ENCODE measurements at places on chromosomes 2 and 18. TPM values are rescaled to one million over a fixed set of nuclear protein-coding genes. Genes with fewer than 3 reads are reported as not detected.
A peak's percentile ranks its signal among the peaks of the same experiment; 100 is the strongest.

The CPLX4 gene
- polyA plus RNA-seq, result 0.26 TPM

The POTEI gene
- 11.3 TPM for polyA plus RNA-seq

The LYG1 gene
- polyA plus RNA-seq, result 2.9 TPM

The GBX2 gene
- 0.90 TPM for polyA plus RNA-seq

The LBX2 gene
- 0.33 TPM for polyA plus RNA-seq

DNA sequence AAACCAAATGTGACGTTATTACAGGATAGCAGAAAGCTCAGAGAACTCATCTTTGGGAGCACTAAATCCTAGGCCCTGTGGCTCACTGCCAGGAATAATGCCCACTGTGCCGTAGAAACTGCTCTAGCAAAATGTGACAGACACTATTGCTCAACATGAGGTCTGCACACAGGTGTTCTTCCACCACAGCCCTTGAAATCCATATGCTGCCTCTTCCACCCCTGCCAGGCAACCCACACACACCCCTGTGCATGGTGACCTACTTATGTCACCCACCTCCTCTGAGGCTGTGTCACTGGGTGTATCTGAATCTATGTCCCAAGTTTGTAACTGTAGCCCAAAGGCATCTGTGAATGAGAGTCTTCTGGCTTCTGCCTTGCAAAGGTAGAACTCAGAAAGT is 66.1 kb upstream of the MBOAT2 start:
- no peak for DNase-seq

GRCh38 chr2:38128653-38129052 is 52.7 kb upstream of the CYP1B1 start:
- no peak for DNase-seq

DNA sequence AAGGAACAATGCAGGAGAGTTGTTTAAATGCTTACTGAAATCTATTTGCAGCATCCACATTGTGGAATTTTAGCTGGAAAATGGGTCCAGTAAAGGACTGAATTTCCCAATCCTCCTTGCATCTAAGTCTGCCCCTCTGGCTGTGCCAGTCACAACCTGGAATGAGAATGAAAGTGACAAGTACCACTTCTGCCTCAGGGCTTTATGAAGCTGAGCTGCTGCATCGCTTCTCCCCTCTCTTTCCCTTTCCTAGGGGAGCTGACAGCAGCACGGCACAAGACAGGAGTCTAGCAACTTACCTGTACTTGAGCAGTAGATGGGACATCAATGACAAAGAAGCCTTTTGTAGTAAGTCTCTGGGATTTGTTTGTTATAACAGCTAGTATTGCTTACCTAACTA is 27.3 kb upstream of the THSD7B start:
- DNase-seq, result no peak

DNA sequence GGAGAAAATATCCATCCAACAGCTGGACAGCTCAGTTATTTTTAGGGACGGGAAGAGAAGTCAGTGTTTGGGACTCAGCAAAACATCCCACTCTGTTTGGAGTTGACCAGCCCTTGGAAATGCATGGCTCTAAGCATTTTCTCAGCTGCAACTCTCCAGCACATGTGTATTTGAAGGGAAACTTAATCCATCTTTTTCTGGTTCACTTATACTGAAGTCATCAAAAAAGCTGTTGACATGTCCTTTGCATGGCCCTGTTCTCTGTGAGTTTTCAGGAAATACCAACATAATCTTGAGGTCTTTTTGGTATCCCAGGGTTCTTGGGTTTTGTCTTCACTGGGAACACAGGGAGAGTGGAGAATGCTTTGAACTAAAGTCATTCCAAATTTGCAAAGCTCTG is 91.9 kb upstream of the CELF4 start:
- no peak for DNase-seq

DNA sequence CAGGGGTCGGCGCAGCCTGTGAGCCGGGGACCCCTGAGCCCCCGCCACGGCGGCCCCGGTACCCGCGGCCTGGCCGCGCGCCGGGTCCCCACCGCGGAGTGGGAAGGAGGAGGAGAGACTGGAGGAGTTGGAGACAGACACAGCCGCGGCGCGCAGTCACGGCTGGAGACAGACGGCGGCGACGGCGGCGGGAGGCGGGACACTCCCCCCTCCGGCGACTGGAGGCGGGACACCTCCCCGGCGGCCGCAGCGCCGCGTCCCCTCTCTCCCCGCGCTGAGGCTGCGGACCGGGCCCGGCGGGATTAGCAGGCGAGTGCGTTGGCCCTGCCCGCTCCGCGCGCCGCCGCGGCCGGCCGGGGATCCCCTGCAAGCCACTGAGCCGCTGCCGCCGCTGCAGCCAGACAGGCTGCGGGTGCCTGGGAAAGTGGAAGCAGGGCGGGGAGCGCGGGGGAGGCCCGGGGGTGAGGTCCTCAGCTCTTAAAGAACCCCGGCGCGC is 1.0 kb upstream of the LDLRAD4 start:
- DNase-seq, result peak; percentile 59

- no peak for DNase-seq
Observed at GRCh38 chr2:222869252-222869560, 8.4 kb downstream of the ACSL3 start.

GRCh38 chr2:112137516-112138158 is 548 bp upstream of the FBLN7 start:
- DNase-seq, result no peak

GRCh38 chr2:86750240-86750839 is 30.2 kb downstream of the RMND5A start:
- no peak for DNase-seq

DNA sequence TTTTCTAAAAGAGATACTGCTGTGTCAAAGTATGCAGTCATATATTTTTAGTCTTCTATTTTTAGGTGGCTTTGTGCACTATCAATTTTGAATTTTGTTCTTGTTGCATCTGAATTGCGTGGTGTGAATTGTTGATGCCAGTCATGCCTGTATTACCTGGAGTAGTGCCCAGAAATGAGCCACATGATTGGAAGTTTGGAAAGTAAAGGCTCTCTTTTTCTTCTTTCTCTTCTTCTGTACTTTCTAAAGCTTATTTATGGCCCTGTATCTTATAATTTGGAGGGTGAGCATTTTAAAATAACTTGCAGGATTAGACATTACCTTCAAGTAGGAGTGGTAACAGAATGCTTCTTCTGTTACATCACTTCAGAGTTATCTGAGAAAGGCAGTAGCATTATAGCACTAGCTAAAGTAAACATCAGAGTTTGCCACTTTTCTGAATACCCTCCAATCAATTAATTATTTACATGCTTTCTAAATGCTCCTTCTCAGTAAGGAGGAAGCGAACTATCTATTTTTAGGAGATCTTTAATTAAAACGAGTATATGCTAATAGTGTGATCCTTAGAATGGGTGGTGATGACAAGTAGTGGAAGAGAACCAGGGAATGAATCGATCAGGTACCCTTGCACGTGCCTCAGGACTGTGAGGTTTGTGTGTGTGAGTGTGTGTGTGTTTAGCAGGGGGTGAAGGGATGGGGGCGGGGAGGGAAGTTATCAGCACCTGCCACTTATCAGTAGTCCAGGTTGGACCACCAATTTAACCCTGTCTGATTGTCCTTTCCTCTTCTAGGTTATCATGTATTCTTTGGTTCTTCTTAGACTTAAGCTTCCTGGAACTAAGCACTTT is 112.5 kb downstream of the MAP3K20 start:
- peak; percentile 29 for DNase-seq

Measured in testis (tissue), 5 donors.